ENCODE measurements at places on chromosomes 7 and 10.

GRCh38 chr7:155188357-155188756 is 109.3 kb upstream of the INSIG1 start:
- peak; percentile 29 for DNase-seq

GRCh38 chr10:32379318-32379949 is 32.5 kb upstream of the EPC1 start:
- peak; percentile 62 for DNase-seq

GRCh38 chr7:76383089-76383944 is 24.5 kb upstream of the YWHAG start:
- no peak for DNase-seq

- DNase-seq = no peak
Observed at GRCh38 chr10:19803676-19804075, 12.6 kb upstream of the PLXDC2 start.

GRCh38 chr10:124321433-124322089 is 97.2 kb downstream of the OAT start:
- DNase-seq = no peak

DNA sequence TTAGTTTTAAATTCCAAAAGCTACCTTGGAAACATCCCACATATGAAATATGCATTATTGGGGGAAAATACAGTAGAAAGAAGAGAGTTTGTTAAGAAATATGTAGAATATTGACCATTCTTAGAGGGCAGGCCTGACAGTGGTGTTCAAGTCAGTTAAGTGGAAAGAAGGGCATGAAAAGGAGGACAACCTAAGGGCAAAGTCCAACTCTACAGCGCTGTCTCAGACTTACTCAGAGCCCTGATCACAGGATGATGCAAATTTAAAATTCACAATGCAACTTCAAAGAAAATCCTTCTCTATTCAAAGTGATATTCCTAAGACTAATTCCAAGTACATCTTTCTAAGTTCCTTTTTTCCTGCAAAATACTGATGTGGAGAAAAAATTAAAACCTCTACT is 139.1 kb upstream of the LRRTM3 start:
- no peak for DNase-seq

DNA sequence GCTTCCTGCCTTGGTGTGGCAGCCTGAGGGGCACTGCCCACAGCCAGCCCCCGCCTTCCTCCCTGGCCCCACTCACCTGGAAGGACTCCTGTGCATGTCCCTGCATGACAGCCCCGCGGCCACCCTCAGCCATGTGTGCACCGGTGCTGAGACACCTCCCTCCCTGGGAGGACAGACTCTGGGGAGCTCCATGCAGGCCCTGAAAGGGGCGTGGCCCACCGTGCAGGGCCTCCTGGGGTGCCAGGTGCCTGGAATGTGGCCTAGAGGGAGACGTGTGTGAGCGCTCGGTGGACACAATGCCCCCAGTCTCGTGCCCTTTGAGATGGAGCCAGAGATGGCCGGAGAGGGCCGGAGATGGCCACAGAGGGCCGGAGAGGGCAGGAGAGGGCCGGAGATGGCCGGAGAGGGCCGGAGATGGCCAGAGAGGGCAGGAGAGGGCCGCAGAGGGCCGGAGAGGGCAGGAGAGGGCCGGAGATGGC is 59.1 kb upstream of the PPP2R2D start:
- DNase-seq = no peak

DNA sequence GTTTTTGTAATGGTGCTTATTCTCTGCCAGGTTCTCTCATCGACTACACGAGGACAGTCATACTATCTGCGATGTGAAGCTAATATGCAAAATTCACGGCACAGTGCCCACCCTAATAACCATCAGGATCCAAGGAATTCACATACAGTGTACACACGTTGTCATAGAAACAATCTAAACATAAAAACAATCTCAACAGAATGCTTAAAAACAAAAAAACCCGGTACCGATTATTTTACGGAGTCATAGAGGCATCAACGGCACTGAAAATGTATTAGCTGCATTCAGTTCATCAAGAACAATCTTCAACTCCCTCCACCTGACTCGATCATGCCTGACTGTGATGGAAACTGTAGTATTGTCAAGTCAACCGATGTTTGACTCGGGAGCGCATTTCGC is 628 bp downstream of the MRPS33 start:
- no peak for DNase-seq
